ENCODE measurements at places on chromosomes 4 and X. TPM values are rescaled to one million over a fixed set of nuclear protein-coding genes. Genes with fewer than 3 reads are reported as not detected.

PDE5A gene
- polyA plus RNA-seq: 14.6 TPM

GRCh38 chr4:172207886-172208285 lies 394.7 kb downstream of the GALNTL6 start:
- no peak for DNase-seq

DNA sequence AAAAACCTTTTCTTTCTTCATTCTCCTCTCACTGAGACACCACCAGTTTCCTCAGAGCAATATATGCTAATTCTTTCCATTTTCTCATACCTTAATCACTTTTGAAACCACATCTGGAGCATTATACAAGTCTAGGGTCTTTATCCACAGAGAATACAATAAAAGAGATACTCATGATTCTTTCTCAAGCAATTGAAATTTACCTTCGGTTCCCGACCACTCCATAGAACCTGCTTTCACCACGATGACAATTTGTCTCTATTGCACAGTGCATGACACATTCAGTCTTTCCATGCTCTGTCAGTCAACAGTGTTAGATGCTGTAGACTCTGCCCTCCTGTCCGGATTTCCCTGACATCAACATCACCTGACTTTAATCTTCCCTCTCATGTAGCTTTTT lies 409.3 kb upstream of the NWD2 start:
- DNase-seq: no peak

HSFX2 gene
- polyA plus RNA-seq: 0.46 TPM

DNA sequence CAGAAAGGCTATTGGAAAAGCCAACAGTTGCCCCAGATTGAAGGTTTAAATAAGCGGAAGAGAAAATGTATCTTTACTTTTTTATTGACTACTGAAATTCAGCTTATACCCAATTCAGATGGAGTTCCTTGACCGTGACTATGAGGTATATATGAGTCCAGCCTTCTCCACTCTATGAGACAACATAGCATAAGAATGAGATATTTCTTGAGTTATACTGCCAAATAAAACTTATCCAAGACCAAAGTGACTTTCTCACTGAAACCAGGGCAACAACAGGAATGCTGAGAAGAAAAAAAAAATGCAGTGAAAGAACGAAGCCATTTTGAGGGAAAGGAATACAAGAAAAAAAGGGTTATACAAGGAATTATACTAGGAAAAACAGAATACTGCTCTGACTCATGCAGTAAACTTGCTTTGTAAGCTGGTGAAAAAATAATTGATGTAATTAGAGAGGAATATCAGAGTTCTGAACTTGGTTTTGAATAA lies 16.3 kb upstream of the PDK3 start:
- no peak for DNase-seq

SHISA3 gene
- 7.2 TPM for polyA plus RNA-seq

ETDA gene
- polyA plus RNA-seq: not detected
